Fibroblast of the aortic adventitia (primary cell): ENCODE measurements at places on chromosomes 12 and 14. TPM values are rescaled to one million over a fixed set of nuclear protein-coding genes. Genes with fewer than 3 reads are reported as not detected.

The SLC2A13 gene
- total RNA-seq = 9.4 and 16.6 TPM in 2 replicates

The SMOC1 gene
- total RNA-seq = 0.25 and 1.1 TPM in 2 replicates

The VPS29 gene
- total RNA-seq = 83.2 and 88.9 TPM in 2 replicates

The KRT72 gene
- not detected in 2 replicates for total RNA-seq

GRCh38 chr12:66964629-66965028 is 285.8 kb upstream of the GRIP1 start:
- DNase-seq = no peak

DNA sequence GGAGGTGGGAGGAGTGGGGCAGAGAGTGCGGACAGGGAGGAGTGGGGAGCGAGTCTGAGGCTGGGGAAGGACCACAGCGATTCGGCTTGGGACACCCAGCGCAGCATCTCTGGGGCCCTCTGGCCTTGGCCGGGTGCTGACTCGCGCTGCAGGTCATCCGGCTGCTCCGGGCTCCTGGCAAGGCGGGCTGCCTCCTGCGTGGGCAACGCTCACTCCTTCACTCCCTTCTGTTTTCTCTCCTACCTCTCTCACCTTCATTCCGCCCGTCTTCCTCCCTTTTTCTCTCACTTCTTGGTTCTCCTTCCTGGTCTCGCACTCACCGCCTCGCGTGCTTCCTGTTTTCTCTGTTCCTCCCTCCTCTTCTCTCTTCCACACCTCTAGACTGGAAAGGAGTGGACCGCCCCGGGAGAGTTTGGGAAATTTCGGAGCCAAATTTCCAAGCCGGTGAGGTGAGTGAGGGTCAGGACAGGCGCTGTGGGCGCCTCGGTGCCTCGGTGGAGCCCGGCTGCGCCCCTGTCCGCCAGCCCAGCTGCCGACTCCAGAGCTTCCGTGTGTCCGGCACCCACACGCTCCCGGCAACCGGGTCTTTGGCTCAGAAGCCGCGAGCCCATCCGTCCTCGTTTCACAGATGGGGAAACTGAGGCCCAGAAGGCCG is 86.7 kb downstream of the B4GALNT3 start:
- DNase-seq = no peak

DNA sequence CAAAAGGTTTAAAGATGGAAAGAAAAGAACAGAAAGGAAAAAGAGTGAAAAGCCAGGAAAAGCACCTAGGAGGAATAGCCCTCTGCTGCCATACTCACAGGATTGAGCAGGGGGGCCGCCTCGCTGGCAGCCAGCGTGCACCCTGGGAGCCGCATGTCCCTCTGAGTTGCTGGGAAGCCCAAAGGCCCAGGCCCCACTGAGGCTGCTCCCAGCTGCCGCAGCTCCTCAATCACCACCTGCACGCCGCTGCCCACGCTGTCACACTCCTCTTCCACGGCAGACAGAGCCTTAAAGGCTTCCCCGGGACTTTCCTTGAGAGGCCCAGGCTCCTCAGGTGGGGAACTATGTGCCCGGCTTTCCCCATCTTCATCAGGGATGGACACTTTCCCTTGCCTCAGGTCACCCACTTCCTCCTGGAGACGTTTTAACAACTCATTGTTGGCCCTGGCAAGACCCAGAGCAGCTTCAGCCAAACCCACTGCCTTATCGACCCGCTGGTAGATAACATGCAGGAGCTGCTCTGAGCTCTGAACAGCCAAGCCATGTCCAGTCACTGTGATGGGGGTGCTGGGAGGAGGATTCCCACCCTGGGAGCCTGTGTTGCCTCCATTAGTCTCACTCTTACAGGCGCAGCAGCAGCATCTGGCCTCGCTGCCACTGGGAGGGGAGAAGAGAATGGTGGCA is 11.5 kb downstream of the C14orf93 start:
- DNase-seq = no peak

DNA sequence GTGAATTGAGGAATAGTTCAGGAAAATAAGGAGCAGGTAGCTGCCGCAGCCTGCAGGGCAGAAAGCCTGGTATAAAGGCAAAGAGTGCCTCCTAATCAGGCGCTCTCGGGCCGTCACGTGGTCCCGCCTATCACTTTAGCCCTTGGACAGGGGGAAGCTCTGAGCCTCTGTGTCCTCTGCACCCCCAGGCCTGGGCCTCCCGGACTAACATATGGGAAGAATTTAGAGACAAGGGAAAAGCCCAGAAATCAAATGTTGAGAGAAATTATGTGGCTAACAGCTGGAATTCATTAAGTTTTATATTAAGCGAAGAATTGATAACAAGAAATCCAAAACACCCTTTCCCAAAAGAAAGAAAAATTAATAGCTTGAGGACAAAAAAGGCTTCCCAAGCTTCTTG is 417.7 kb downstream of the ATP23 start:
- DNase-seq = peak; percentile 83

DNA sequence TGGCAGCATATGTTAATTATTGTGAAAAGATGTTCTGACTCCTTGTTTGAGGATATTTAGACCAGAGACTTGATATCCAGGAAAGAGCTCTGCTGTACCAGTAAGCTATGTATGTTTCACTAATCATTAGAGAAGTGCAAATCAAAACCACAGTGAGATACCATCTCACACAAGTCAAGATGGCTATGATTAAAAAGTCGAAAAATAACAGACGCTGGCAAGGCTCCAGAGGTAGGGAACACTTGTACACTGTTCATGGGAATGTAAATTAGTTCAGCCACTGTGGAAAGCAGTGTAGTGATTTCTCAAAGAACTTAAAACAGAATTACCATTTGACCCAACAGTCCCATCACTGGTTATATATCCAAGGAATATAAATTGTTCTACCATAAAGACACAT is 171.6 kb downstream of the DPY19L2 start:
- no peak for DNase-seq

DNA sequence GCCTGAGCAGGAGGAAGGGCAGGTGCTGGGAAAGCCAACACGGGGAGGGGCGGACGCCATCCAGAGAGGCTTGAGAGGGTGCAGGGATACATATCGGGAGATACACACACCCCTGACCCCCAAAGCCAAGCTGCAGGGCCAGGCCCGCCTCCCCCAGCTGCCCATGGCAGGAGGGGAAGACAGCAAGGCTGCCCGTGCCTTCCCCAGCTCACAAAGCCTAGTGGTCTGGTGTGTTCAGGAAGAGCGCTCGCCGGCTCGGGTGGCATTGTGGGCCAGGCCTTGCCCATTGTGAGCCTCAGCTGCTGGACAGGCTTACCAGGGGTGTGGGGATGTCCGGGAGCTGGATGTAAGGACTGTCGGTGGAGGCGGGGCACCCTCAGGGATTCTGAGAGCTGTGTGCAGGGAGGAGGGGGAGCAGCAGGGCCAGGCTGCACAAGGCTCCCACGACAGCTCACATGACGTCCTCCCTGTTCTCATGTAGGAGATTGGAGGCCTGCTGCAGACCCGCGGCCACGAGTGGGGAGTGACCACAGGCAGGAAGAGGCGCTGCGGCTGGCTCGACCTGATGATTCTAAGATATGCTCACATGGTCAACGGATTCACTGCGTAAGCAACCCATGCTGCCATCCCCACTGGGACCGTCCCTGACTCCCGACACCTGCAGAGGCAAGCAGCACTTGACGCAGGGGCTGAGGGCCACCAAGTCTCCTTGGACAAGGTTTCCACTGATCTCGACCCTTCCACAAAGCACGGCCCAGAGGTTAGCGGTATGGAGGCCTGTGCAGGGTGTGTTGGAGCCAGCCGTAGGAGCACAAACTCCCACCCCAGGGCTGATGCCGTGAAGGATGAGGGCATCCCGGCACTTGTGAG is 10.1 kb upstream of the SIVA1 start:
- DNase-seq = no peak

GRCh38 chr14:99321955-99322730 is 50.1 kb upstream of the BCL11B start:
- no peak for DNase-seq

DNA sequence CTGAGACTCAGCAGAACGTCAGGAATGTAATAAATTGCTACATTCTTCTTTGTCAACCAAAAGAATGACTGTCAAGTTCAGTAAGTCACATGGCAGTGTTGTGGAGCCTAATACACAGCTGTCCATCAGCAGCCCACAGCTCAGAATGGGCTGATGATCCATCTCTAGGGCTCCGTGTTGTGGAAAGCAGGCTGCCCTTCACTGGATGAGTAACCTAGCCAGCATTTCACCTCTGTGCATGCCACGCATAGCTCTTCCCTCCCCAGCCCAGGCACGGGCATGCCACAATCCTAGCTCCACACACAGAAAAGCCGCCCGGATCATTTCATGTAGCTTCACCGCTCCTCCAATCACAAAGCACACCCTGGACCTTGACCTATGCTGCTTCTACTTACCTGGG is 878.0 kb upstream of the TMEM132C start:
- DNase-seq = no peak

GRCh38 chr14:102909462-102909861 is 13.0 kb upstream of the AMN start:
- DNase-seq = no peak

GRCh38 chr14:45705940-45706534 is 453.0 kb upstream of the MIS18BP1 start:
- no peak for DNase-seq

- DNase-seq = no peak
Observed at GRCh38 chr12:31298922-31299321, 27.0 kb downstream of the SINHCAF start.

- DNase-seq = no peak
Observed at GRCh38 chr14:33704481-33704880, 246.4 kb downstream of the EGLN3 start.

- DNase-seq = peak; percentile 59
Observed at GRCh38 chr12:121209624-121210572, at the start of gene P2RX4. Gene P2RX4 (plus strand): TSS chr12:121210129. CDS start chr12:121210165, 36 bp downstream.

DNA sequence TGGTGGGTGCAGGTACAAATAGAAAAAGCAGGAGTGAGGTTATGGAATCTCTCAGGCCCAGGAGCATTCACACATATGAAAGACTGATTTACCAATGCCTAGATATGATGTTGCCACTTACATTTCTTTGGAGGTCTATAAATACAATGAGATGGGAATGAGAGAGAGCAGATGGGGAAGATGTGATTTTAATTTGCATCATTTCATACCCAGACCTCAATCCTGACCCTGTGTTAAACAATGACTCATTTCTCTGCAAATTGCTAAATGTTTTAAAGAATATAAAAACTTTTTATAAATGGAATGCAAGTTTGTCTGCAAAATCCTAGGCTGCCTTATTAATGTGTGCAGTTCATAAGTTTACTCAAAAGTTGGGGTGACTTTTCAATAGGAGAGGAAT is 38.6 kb upstream of the GNG2 start:
- DNase-seq = peak; percentile 29

DNA sequence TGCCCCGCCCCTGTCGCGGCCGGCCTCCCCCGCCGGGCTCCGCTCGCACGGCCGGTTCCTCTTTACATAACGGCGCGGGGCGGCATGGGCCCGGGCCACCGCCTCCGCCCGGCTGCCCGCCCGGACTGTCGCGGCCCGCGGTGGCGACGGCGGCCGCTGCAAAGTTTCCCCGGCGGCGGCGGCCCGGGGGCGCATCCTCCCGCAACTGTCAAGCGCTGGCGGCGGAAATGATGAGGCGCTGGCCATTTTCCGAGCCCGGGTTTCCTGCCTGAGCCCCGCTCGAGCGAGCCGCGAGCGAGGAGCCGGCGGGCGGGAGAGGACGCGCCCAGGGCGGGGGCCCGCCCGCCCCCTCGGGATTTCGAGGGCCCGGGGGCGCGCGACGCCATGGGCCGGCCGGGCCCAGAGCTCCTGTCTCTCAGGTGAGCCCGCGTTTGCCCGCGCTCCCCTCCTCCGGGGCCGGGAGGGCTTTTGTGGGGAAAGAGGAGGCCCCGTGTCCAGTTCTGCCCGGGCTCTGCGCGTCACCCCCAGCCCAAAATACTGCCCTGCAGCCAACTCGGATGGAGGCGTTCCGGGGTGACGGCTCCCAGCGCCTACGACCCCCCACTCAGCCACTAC is at the start of gene SH2B3:
Gene SH2B3 (plus strand): TSS at position 65 of the 615 bp plus-strand sequence. CDS start 12,223 bp downstream, outside the sequence.
- peak; percentile 51 for DNase-seq

DNA sequence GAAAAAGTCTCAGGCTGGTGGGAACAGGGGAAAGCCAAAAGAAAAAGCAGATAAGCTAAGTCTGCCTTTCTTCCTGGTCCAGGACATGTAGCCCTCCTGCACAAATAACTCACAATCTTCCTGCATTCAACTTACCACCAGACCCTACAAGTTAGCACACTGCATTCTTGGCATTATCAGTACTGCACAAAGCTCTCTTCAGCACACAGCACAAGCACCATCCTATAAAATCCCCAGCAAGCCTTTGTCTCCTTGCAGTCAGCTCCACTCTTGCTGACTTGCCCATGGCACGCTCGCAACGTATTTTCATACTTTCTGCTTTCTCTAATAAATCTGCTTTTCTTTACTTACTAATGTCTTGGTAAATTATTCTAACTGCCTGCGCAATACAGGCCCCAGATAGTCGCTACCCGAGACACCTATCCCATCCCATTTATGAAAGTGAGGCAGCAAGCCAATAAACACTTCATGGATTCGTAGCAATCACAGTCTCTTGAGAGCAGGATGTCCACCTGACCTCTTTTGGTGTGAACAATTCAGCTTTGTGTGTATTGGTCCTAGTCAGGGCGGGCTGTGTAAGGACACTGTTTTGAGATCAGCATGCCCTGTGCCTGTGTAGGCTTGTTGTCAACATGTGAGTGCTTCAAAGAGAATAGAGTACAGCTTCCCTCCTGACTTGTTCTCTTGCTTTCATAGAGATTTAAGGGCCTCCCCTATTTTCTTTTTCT is 49.0 kb downstream of the TMEM117 start:
- no peak for DNase-seq

DNA sequence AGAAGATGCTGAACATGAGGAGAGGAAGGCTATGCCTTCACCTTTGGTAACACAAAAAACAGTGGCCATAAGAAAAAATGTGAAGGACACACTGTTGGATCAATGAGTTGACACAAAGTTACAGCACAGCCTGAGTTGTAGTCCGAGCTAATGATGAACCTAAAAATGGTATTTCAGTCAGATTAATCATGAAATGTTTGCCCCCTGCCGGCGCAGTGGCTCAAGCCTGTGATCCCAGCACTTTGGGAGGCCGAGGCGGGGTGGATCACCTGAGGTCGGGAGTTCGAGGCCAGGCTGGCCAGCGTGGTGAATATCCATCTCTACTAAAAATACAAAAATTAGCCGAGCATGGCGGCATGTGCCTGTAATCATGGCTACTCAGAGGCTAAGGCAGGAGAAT is 1.3 kb upstream of the CAPRIN2 start:
- no peak for DNase-seq

DNA sequence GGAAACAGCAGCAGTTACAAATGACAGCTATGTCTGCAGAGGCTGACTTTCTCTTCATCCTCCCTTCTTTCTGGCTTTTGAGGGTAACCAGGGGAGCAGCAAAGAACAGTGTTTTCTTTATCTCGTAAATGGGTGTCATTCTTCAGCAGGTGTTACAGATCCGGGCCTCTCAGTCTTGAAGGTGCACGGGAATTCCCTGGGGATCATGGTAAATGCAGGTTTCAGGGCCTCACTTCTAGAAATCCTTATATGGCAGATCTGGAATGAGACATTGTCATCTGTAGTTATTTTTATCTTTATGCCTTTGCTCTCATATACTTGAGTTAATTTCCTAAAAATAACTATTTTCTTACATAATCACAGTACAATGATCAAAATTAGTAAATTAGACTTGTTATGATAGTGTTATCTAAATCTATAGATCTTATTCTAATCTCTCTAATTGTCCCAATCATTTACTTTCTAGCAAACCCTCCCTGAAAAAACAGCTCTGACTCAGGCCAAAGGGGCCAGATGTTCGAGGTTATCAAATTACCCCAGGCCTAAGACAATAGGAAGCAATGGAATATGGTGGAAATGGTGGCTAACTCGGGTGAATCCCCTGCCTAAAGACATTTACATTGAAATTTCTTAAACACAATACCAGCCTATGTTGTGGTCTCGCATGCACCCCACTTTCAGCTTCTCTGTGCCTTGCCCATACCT is 145.0 kb downstream of the CAND1 start:
- DNase-seq = no peak

GRCh38 chr12:88313554-88313953 is 171.4 kb downstream of the TMTC3 start:
- DNase-seq = no peak
